ENCODE measurements at places on chromosomes 7 and 10.

DNA sequence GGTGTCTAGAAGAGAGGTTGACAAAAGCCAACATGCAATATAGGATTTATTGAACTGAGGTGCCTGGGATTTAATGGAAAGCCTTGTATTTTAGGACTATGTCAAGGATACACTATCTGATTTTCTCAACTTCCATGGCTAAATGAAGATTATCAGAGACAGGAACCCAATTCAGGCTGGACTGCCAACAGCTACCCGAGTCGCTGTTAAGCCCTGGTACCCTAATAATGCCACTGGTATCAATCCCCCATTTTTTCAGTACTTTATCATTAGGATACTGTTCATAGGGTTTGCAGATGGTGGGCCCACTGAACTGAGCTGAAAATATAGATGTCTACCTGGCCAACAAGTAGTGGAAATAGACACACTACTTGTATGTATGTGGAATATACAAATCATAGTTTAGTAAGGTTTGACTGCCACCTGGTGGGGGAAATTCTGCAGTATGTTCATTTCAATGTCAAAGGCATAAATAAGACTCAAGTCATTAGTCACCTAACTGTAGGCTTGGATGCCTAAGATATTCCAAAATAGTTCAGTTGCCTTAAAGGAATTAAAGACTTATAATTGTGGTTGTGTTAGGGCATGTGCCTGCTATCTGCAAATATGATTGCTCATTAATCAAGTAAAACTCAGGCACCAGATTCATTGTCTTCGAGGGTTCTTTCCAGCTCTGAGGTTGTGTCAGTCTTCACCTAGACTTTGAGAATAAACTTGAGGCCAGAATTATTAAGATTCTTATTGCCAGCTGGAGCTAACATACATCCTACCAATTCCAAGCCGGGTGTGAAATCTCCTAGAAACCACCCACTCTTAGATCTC is 34.1 kb upstream of the NOBOX start:
- DNase-seq: peak; percentile 60

GRCh38 chr7:1062296-1063294 is 18.2 kb downstream of the GPR146 start:
- DNase-seq: no peak

GRCh38 chr10:12594448-12594944 is 245.1 kb downstream of the CAMK1D start:
- no peak for DNase-seq

GRCh38 chr10:70673043-70673928 is 980 bp downstream of the ADAMTS14 start:
- peak; percentile 93 for DNase-seq

DNA sequence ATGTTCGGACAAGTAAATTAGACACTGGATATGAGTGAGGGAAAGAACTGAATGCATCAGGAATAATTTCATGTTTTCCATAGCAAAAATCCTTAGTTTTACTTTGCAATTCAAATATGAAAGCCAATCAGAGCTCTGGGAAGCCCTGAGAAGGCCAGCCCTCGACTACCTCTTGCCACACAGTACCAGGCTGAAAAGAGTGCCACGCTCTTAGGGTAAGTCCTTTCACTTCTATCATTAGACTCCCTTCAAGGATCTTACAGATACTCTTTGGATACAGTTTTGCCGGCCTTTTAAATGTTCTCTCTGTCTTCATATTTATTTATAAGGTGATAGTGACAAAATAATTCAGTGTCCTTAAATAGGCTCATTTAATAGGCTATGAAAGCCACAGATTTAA is 1.9 kb downstream of the COBL start:
- DNase-seq: no peak

DNA sequence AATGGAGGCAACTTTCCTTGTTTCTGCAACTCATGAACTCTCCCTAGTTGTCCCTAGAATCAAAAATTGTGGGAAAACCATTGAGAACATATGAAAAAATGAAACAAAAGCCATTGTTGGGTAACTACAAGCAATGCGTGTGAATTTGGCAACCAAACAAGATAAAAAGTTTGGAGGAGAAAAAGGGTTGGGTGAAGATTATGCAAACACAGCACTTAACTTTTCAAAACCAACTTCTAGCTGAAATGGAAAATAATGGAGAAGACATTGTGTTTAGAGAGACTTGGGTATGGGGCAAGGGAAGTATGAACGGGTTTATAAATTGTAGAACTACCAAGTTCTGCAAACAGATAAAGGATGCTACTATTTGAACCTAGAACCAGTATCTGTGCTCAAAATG is 89.0 kb upstream of the SVIL start:
- peak; percentile 40 for DNase-seq

DNA sequence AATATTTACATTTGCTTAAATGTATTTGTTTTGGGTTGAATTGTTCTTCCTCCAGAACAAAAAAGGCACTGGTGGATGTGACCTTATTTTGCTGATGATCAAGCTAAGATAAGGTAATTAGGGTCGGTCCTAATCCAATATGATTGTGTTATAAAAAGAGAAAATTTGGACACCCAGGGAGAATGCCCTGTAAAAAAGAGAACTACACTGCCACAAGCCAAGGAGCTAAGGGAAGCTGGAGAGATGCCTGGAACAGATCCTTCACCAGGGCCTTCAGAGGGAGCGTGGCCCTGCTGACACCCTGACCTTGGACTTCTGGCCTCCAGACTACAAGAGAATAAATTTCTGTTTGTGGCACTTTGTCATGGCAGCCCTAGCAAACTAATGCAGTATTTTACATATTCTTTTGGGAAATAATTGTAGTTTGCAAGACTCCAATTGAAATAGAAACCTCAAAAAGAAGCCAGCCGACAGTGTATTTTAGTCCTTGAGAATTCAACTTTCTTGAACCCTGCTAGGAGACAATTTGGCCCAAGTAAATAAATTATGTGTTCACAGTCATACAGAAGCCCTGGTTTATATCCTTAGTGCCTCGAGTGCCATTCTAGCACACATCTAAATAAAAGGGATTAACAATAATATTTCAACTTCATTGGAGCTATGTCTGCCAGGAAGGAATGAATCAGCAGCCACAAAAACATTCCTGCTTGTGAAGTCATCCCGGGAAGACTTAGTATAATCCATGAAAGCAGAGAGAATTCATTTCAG is 164.6 kb downstream of the PKD1L1 start:
- peak; percentile 97 for DNase-seq

- no peak for DNase-seq
Observed at GRCh38 chr10:58087896-58088295, 179.8 kb downstream of the IPMK start.

- no peak for DNase-seq
Observed at GRCh38 chr10:71248210-71248609, 35.8 kb downstream of the UNC5B start.

GRCh38 chr10:128398999-128399398 is 272.8 kb upstream of the MKI67 start:
- no peak for DNase-seq

DNA sequence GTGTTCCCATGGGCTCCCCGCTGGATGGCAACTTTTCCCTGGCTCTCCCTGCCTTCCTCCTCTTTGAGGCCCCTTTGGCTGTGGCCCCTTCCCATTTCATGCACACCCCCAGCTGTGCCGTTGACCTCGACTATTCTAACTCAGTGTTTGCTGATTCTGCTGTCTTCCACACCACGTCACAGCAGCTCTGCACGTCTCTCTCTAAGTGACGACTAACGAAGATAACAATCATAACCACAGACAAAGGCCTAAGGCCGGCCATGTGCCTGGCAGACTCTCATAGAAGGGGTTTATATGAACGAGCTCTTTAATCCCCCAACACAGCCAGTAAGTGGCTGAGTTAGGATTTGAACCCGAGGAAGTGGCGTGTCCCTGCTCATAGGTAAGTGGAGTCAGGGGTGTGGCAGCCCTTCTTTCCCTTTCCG is 151.5 kb upstream of the SHH start:
- DNase-seq: no peak

- DNase-seq: no peak
Observed at GRCh38 chr7:36283181-36283580, 106.5 kb upstream of the ANLN start.

- peak; percentile 70 for DNase-seq
Observed at GRCh38 chr10:33234831-33235237, 99.6 kb downstream of the NRP1 start.

DNA sequence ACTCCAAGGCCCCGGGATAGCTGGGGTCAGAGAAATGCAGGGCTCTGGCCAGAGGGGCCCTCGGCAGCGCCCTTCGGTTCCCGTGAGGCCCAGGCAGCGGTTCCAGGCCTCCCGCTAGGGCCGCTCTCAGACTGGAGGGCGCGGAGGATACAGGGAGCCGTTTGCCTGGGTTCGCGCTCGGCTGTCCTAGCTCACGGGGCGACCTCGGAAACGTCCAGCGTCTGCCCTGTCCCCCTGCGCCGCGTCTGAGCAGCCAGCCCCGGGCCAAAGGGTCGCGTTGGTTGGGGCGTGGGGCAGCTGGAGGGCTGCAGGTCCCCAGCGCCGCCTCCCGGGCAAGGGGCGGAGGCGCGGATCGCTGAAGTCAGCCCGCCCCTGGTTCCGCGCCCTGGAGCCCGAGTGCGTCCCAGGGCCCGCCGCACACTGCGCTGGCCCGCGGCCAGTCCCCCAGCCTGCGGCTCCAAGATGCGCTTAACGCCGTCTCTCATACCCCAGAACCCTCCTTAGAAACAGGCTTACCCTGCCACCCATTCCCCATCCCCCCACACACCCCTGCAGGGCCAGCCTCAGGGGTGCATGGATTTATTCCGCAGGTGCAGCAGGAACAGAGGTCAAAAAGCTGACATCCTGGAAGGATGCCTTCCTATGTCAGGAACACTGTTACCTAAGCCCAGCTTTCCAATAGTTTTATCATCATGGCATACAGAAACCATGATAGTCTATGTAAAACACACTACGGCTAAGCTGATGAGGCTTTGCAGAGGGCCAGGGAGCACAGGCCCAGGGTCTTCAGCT is 22.1 kb upstream of the OPN4 start:
- DNase-seq: peak; percentile 26

GRCh38 chr7:91201442-91202113 is 62.7 kb upstream of the FZD1 start:
- DNase-seq: no peak

DNA sequence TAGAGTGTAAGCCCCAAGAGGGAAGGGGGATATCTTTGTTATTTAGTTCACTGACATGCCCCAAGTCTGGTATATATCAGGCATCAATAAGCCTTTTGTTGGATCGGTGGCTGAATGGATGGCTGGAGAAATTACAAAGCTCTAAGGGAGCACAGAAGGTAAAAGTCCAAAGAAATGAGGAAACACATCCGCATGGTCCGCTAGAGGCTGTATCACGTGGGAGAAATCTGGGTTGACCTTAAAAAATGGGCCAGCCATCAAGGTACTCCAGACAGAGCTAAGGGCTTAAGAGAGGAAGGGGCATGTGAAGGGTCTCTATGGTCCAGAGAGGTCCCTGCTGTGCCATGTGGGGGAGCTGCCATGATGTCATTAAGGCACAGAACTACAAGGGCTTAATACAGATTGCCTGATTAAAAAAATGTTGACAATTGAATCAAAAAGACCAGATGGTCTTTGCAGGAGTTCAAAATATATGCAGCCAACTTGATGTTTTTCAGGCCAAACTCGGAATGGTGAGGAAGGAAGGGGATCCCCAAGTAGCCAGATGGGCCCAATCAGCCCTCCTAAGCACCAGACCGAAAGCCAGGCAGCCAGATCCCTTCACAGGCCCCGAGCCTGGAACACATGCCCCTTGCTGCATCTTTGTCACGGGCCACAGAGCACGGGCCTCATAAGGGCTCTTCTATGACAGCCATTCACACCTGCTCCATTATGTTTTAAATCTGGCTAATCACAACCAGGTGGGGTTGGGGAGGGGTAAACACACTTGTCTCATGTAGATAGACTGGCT is 31.9 kb downstream of the SCRN1 start:
- no peak for DNase-seq

DNA sequence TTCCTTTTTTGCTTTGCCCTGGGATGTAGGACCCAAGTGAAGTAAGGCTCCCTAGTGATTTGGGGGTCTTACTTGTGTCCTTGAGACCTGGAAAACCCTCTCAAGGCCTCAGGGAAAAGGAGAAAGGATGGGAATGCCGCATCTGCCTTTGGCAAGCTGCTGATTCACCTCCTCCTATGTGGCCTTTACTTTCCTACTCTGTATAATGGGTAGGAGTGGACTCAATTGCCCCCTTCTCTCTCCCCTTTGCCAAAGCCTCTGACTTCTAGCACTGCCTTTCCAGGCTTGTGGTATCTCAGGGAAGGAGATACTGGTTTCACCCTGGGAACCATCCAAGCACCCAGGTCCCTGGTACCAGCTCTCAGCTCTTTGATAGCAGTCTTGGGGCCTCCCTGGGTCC is 35.4 kb downstream of the UNC5B start:
- DNase-seq: no peak

DNA sequence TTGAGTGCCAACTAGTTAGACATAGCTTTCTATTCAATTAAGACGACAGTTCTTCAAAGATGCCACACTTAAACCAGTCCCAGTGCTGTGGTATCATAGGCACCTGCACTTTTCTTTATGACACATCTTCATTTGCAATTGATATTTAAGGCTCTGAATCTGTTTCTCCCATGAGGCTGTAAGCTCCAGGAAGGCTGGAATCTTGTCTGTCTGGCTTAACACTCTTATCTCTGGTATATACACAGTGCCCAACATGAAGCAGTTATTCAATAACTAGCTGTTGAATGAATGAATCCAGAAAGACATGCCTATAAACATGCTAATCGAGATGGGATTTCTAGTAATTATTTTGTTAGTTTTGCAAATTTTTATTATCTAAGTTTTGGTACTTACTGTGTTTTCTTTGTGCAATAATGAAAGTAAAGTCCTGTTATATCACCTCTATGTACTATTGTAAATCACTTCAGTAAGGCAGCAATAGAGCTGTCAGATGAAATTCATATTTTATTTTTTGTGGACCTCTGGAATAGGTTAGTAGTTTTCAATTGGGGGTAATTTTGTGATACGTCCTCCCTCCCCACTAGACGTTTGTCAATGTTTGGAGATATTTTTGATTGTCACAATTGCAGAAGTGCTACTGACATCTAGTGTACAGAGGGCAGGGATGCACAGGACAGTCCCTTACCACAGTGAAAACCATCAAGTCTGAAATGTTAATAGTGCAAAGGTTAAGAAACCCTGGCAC is 51.3 kb upstream of the STEAP4 start:
- DNase-seq: no peak

Data from AG10803 (cell line).